ENCODE measurements at places on chromosomes 2 and 18.

- DNase-seq: peak; percentile 68
Measured at GRCh38 chr2:62465741-62466502, 40.1 kb downstream of the TMEM17 start.

- DNase-seq: no peak
Measured at GRCh38 chr2:3272761-3273160, 104.9 kb downstream of the EIPR1 start.

DNA sequence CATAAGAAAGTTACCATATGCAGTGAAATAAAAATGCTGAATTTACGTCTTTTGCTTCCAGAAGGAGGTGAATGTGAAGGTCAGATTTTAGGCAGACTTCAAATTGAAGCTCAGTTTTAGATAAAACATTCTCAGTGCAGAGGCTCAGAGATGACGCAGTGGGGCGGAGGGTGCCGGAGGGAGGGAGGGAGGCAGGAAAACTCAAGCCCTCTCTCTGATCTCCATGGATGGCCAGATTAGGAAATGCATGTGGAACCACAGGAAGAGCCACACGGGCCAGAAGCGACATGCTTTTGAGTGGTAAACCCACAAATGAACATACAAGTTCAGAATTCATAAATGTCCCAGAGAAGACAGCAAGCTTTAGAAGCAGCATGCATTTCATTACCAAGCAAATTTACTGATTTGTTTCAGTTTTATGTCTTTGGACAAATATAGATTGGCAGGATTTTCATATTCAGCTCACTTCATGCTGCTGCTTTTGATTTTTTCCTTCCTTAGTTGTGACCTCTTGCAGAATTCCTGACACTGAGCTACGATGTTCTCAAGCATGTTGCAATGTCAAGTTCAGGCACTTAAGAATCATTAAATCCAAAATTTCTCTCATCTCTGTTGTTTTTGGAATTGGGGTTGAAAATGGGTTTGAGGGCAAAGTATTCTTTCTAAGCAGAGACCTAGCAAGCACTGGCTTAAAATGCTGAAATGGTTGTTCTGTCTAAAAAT is 29.7 kb upstream of the APCDD1 start:
- no peak for DNase-seq

DNA sequence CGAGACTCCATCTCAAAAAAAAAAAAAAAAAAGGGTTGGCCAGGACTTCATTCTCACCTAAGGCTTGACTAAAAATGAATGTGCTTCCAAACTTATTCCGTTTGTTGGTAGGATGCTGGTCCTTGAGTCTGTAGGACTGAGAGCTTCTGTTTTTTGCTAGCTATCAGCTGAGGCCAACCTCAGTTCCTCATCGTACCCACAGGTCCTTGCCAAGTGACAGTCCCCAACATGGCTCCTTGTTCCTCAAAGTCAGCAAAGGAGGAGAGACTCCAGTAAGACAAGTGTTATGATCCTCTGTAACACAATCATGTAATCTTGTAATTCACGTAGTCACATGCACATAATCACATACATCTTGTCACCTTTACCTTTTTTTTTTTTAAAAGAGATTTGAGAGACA is 37.0 kb downstream of the HAUS1 start:
- DNase-seq: no peak

GRCh38 chr2:188631037-188631809 is 339.5 kb downstream of the GULP1 start:
- DNase-seq: no peak

- peak; percentile 87 for DNase-seq
Measured at GRCh38 chr2:192195548-192196418, 1.1 kb upstream of the TMEFF2 start.

DNA sequence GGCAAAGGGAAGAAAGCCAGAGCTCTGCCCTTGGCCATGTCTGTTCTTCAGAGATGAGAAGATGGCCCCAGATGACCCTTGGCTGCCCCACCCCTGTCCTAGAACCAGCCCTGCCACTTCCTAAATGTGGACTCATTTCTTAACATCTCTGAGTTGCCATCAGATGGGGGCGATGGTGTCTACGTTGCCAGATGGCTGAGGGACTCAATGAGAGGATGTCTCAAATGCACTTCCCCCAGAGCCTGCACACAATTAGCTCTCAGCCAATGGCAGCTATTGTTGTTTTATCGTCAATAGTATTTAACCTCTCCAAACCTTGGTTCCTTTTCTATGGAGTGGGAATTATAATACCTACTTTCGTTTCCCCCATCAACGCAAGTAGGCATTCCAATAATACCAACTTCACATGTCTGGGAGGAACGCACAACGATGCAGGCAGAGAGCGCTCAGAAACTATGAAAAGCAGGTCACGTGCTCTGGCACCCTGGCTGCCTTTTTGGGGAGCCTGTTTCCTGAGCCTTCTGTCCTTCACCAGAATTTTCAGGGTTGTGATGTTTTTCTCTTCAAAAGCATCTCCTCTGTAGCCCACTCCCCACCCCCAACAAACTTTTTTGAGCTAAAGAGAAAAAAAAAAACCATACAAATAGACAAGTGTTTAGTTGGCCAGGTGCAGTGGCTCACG is 100.3 kb downstream of the MCFD2 start:
- peak; percentile 50 for DNase-seq

GRCh38 chr2:165112133-165112573 is 91.7 kb downstream of the SCN3A start:
- no peak for DNase-seq

DNA sequence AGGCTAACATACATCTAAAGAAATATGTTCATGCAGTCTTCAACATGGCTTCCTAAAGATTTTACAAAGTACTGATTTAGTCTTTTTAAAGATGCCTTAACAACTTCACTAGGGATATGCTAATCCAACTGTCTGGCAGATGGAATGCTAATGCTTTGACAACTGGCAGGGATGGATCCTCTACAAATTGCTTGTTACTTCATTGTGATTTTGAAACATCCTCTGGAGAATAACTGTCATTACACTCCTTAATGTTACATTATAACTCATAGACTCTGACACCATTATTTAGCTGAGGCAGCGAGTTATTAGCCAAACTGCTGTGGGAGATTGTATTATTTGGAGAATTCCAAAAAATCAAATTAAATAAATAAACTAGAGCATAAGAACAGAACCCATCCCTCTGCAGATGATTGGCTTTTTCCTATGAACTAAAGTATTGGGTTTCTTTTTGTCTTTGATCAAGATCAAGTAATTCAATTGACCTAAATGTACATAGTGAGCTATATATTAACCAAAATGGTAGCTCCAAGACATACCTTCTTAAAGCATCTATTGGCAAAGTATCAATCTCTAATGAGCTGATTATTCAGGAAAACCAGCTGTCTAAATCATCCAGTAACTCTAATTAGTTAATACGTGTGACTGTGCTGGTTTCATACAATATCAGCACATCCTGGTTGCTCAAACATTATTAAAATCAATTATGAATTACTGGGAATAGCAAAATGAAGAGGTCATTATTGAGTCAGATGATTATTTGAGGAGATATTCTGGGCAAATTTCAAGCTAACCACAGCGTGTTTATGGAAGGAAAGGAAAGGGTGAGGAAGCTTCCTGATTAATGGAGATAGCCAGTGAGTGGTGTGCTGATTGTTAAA is 321.3 kb upstream of the TFPI start:
- no peak for DNase-seq

DNA sequence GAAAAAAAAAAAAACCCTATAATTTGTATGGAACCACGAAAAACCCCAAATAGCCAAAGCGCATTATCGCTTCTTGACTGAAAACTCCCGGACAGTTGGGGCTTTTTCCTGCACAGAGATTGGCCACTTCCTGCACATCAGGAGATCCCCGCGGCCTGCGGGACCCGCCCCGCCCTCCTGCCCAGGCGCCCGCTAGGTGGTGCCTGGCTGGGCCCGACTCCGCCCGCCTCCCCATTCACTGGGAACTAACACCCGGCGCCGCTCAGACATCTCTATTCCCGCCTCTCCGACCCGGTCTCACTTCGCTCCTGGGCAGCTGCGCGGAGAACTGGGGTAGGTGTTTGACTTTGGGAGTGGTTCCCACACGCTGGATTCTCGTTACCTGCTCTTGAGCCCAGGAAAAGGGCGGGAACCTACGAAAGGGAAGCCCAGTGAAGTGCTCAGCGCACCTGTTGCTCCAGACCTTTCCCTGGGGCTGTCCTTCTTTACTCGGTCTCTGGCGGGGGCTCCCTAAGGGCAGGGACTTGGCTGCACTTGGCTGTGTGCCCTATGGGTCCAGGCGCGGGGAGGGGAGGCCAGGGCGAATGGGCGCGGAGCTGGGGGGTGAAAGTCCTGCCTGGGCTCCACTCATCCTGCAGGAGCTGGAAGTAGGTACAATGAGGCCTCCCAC is at the start of gene HMSD:
TSS of gene HMSD (plus strand) at position 234 of the 670 bp plus-strand sequence. CDS start 4,155 bp downstream, outside the sequence.
- DNase-seq: peak; percentile 93

GRCh38 chr2:231124838-231125568 is at the start of gene HTR2B:
TSS of gene HTR2B (minus strand) at chr2:231125042. CDS start at chr2:231123764, 1,278 bp downstream.
- DNase-seq: no peak

GRCh38 chr2:233421091-233421816 is 67.0 kb downstream of the DGKD start:
- DNase-seq: no peak

- DNase-seq: no peak
Measured at GRCh38 chr18:42561521-42561920, 554.0 kb downstream of the RIT2 start.

- no peak for DNase-seq
Measured at GRCh38 chr2:3128786-3129185, 248.8 kb downstream of the EIPR1 start.

DNA sequence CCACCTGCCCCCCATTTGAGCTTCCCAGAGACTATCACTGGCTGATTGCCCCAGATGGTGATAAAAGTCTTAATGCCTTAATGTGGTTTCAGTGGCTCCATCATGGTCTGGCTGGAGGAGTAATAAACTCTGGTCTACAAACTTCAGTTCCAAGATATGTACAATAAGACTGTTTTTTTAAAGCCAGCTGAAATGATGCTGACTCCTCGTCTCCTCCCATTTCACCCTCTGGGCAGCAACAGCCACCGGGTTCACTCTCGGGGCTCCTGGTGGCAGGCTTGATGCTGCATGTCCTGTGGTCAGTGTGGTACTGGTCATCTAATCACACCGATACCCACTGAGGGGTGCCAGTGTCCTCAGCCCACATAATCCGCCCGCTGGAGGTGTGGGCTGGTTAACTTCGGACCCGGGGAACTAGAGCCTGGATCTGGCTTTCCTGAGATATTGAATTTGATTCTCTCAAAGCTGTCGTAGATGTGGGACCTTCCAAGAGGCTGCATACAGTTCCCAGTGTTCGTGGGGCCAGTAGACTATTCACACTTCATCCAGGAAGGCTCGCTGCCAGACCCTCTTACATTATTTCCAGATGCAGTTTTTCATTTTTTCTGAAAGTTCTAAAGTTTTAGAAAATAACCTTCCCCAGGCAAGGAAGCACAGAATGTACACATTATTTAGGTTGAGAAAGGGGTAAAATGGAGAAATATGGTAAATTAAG is 95.3 kb downstream of the GALR1 start:
- DNase-seq: no peak

- no peak for DNase-seq
Measured at GRCh38 chr2:141590620-141591019, 540.2 kb downstream of the LRP1B start.

- no peak for DNase-seq
Measured at GRCh38 chr2:18600255-18600613, 10.9 kb upstream of the NT5C1B start.

- no peak for DNase-seq
Measured at GRCh38 chr18:58344861-58345463, 283.9 kb downstream of the ALPK2 start.

DNA sequence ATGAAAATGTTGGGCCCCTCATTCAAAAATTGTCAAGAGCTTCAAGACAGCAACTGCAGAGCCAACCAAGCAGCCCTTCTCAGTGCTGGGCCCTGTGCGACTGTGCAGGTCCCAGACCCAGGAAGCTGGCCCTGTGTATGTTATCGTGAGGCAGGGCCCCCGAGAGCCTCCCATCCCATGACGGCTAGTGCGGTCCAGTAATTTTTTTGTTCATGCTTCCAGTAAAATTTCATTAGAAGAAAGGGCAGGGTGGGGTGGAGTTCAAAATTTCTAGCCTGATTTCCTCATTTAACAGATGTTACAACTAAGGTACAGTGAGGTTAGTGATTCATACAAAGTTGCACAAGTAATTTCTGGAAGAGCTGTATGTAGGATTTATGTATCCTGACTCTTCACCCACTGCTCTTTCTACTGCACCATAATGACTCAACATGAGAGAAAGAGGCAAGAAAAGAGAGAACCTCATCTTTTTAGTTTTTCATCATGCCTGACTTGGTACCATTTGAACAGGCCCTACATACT is 105.5 kb downstream of the ZEB2 start:
- no peak for DNase-seq

DNA sequence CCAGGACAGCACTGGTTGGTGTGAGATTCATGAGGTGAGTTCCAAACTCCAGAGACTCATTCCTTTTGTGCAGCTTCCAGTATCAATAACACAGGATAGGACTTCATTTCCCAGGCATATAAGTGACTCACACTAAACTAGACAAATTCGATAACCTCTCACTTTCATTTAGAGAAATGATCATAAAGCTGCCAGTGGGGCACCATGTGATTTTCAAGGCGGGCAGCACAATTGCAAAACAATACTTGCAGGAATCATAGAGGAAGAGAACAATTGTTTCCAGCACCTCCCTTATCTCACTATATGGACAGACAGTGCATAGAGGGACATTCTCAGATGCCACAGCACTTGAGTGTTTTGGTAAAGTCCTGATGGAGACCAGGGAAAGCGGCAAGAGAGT is 31.3 kb upstream of the DNAH7 start:
- no peak for DNase-seq

GRCh38 chr2:60855989-60856669 is 25.2 kb upstream of the REL start:
- DNase-seq: no peak

DNA sequence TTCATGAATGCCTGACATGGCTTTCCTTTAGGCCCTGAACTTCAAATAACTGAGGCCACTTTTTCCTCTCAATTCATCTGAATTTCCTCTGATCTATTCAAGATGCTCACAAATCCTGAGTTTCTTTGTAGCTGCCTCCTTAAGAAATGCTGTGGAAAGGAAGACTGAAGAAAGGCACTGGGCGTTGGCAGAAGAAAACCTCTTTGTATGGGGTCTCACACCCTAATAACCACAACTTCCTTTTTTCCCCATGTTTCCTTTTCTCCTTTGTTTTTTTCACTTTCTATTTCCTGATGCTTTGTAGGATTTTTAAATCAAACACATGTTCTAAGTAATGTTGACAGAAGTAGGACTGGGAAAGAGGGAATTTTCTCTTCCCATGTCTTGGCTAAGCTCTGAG is 447.4 kb downstream of the CMPK2 start:
- no peak for DNase-seq

Measured in endodermal cell (in vitro differentiated cells).